ENCODE measurements at places on chromosomes 16 and 17. TPM values are rescaled to one million over a fixed set of nuclear protein-coding genes. Genes with fewer than 3 reads are reported as not detected.

The AOC2 gene
- polyA plus RNA-seq = 0.43 TPM

The KCNH6 gene
- 0.04 TPM for polyA plus RNA-seq

The HSD17B2 gene
- 0.60 TPM for polyA plus RNA-seq

The SLC35G6 gene
- polyA plus RNA-seq = not detected

The OR1F1 gene
- 0.64 TPM for polyA plus RNA-seq

The C16orf96 gene
- polyA plus RNA-seq = not detected

The KSR1 gene
- polyA plus RNA-seq = 6.8 TPM

The IKZF3 gene
- not detected for polyA plus RNA-seq

DNA sequence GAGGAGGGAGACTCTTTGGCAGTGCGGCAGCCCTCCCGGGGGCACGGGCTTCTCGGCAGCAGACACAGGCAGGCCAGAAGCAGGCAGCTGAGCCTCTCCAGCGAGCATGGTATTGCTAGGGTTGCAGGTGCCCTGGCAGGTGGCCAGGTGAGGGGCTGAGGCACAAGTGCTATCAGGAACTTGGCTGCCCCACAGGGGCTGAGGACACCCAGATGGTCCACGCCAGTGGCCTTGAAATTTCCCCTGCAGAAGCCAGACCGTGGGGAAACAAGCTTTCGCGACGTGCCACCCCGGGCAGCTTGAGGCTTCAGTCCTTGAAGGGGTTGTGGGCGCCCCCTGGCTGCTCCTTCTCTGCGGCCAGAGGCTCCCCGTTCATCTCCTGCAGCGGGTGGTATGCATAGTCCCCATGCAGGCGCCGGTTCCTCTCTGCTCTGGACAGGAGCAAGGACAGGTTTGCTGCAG, 8.5 kb downstream of the NAGPA start:
- no peak for DNase-seq

GRCh38 chr17:32659419-32659842, 172.6 kb downstream of the CDK5R1 start:
- peak; percentile 12 for DNase-seq

DNA sequence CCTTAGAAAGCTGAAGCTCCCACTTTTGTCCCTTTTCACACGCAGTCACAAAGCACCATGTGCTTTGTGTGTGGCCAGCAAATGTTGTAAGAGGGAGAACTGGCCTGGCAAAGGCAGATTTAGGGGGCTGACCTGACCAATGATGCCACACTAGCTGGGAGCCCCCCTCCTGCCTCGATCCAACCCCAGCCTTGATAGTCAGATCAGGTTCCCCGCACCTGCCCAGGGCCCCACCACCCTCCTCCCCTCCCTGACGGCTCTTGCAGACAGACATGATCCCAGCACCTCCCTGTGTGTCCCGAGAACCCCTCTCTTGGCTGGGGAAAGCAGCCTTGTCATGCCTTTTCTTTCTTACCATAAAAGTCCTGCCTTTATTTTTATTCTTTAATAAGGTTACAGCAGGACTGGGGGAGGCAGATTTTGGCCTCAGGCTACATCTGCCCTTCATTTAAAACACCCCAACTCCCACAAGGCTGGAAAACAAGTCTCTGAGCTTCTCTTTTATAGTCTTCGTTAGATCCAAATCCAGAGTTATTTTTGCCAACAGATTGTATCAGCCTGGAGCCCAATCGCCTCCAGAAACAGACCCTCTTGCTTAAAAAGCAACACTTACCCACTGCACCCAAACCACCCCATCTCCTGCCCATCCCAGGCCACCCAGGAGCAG, 201.8 kb upstream of the CDH5 start:
- peak; percentile 58 for DNase-seq

- DNase-seq = no peak
Observed at GRCh38 chr17:42535155-42536047, 640 bp upstream of the NAGLU start.

DNA sequence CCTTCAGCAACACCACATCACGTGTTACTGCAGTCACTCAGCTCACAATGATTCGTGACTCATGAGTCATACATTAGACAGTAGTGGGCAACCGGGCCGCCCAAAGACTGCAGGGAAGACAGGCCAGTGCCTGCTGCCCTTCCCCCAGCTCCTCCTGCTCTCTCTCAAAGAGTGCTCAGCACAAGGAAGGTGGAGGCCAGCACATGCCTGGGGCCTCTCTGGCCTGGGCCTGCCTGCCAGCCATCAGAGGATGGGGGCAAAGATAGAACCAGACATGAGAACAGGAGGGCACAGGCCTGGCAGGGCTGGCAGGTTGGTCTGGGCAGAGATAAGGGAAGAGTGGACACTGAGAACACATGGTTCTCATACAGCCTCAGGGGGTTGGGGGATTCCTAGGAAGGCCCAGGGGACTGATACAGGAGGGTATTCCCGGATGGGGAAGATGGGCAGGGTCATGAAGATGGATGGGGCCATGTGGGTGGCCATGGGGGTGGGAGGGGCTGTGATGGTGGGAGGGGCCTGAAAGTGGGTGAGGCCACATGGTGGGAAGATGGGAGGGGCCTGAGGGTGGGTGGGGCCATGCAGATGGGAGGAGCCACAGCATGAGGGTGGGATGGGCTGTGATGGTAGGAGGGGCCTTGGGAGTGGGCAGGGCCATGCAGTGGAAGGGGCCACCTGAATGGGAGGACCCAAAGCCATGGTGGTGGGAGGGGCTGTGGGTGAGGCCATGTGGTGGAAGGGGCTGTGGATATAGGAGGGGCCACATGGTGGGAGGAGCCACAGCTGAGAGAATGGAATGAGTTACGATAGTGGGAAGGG, 29.0 kb downstream of the KATNB1 start:
- DNase-seq = peak; percentile 35

Data from BJ (cell line).